ENCODE measurements at places on chromosomes 4 and X.

DNA sequence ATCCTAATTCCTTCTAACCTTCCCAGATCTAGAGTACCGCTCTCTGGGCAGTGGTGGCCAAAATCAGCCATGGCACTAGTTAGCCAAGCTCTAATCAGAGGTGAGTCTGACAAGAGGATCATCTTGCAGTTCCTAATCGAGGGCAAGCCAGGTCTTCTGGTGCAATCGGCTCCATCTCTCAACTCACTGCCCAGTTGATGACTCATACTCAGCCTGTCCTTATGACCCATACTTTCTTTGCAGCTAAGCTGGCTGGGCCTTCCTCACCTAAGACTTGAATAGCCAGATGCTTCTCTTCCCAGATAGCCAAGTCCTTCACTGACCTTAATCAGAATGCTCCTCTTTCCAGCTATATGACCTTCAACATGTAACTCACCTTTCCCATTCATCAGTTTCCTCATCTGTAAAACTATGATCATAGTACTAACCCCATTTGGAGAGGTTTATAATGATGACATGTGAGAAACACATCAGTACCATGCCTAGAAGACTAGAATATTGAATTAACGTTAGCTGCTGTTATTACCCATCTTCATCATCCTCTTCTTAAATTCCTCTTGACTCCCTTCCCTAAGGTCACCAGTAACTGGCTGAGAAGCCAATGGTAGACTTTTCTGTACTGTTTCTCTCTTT, 57.1 kb downstream of the RELL1 start:
- no peak for DNase-seq

GRCh38 chr4:39464886-39465501, 6.1 kb downstream of the LIAS start:
- DNase-seq: peak; percentile 4

DNA sequence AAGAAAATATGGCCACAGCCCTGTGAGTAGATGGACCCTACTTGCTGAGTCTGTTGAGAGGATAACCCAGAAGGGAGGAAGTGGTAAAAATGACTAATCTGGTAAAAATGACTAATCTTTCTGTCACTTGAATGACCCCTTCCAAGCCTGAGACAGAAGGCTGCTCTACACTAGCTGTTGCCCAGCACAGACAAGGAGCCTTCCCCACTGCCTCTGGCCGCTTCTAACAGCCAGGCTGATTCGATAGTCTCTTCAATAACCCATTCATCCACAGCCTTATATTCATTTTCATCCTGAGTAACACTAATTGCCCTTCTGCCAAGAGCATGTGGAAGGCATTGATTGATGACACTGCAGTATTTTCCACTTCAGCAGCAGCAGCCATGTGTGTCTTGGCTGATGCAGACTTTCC, 18.4 kb downstream of the MAGEB17 start:
- no peak for DNase-seq

- no peak for DNase-seq
Observed at GRCh38 chr4:23579166-23579565, 310.7 kb downstream of the PPARGC1A start.

- DNase-seq: no peak
Observed at GRCh38 chrX:118216087-118216486, 99.5 kb upstream of the KLHL13 start.

- DNase-seq: peak; percentile 55
Observed at GRCh38 chrX:106802388-106803275, at the start of gene TBC1D8B. TSS of gene TBC1D8B (plus strand) at chrX:106802673. CDS start at chrX:106802854, 181 bp downstream.

- no peak for DNase-seq
Observed at GRCh38 chr4:151667048-151667447, 93.8 kb downstream of the GATB start.

- no peak for DNase-seq
Observed at GRCh38 chr4:15436513-15436912, 8.7 kb downstream of the C1QTNF7 start.

DNA sequence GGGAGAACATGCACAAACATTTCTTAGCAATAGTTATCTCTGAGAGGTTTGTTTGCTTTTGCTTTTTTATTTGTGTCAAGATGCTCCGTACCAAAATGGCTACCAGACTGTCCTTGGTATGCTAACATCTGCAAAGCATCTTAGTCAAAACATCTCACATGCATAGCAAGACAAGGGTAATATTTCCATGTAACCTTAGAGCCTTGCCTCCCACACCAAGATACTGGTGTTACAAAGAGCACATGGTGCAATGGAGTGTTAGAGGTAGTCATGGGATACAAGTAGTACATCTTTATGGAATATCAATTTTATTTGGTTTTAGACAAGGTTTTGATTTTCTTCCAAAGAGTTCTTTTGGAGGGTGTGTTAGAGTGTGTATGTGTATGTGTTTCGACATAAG, 109.7 kb downstream of the NR3C2 start:
- no peak for DNase-seq

DNA sequence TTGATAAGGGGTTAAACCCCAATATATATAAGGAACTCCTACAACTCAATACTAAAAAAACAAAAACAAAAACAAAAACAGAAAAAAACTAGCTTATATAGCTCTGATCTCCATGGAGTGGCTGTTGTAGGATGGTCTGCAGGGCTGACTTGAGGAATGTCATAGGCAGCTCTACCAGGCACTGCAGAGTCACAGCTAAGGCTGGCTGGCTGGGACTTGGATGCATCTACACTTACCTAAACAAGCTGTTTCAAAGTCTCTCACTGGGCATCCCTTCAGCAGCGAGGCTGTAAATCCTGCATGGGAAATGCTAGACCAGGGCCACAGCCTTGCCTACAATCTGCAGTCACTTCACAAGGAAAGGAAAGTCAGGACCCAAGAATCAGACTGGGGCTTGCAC, 61.3 kb downstream of the HOPX start:
- DNase-seq: no peak

- DNase-seq: no peak
Observed at GRCh38 chr4:147050356-147050765, 104.7 kb upstream of the TTC29 start.

GRCh38 chrX:42276982-42277690, 353.8 kb upstream of the CASK start:
- no peak for DNase-seq

GRCh38 chr4:16225863-16226815, at the start of gene TAPT1:
TSS of gene TAPT1 (minus strand) at chr4:16226471. CDS start at chr4:16226457, 14 bp downstream.
- DNase-seq: peak; percentile 7

GRCh38 chrX:119622356-119623232, 16.4 kb upstream of the NKRF start:
- DNase-seq: no peak

DNA sequence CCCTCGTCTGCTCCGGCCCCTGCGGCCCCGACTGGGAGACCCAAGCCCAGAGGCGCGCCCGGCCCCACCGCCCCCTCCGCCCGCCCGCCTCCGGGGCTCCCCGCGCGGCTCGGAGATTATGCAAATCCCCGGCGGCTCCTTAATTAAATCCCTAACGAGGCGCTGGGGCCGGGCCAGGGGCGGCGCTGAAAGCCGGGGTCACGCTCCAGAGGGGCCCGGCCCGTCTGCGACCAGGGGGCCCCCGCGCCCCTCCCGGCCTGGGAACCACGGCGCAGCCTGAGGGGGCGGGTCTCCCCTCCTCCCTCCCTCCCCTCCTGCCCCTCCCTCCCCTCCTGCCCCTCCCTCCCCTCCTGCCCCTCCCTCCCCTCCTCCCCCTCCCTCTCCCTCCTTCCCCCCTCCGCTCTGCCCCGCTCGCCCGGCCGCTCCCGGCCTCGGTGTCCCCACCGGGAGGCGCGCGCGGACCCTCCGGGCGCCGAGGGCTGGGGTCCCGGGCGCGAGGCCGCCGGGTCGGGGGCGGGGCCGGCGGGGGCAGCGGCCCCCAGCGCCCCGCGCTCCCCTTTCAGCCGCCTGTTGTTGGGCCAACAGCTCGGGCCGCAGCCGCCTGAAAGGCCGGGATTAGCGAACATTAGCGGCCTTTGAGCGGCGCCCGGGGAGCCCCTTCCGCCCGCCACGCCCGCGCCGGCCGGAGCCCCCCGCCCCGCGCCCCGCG, 25.9 kb upstream of the FGFR3 start:
- DNase-seq: no peak

- DNase-seq: no peak
Observed at GRCh38 chr4:115058533-115058932, 54.9 kb downstream of the NDST4 start.

DNA sequence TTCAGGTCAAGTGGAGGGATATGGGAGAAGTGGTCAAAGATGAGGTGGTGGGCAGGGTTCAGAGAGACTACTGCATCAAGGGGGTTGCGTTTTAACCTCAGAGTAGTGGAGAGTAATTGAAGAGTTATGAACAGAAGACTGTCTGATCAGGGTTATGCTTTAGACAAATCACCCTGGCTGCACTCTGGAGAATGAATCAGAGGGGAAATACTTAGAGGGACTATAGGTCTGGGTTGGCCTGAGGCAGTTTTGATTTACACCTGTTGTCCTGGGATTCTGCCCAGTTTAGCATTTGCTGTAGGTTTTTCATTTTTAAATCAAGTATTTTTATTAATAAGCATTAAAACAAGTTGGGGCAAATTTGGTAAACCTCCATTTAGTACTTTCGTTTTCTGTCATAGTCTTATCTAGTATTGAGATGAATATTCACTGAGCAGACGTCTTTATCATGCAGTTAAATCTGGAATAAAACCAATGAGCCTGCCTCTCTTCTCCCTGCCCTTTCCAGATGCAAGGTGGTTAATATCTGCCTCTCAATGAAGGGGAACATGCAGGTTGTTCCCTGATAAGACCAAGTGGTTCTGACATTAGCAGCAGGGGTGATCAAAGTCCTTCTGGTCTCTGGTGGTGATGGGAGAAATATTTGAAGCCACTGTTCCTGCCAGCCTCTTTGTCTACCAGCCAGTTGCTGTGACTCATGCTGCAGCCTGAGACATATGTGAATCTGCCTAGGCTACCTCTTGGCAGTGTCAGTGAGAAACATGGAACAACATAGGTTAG, 116.0 kb upstream of the RPS6KA3 start:
- DNase-seq: peak; percentile 6

DNA sequence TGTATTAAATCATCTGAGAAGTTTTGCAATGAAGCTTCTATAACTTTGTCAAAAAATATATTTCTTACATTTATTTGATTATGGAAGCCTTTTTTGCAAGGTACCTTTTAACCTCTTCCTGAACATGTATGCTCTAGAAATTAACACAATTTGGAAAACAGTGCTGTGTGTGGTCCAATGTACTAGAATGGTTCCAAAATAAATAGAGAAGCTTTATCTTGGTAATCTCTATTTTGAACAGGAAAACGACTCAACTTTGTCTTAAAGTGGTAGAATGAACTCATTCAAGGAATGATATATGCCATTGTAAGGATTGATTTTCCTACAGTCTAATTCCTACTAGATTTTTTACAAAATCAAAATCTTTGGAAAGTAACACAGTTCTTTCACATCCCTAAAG, 248.5 kb downstream of the UNC5C start:
- no peak for DNase-seq

DNA sequence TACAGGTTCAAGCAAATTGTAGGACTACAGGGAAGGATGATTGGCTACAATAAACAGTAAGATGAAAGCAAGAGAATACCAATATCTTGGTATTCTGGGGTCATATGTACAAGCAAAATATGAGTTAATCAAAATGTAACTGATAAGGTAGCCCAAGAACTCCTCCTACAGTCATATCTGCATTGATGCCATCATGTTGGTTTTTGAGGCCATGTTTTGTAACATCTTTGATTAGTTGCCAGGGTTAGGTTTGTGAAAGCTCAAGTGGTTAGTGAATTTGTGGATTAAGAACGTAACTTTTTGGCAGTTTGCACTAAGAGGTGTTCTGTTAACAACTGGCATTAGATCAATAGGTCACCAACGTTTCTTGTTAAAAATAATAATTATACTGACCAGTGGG, 59.6 kb downstream of the USP9X start:
- DNase-seq: no peak

- no peak for DNase-seq
Observed at GRCh38 chr4:88792268-88792781, 94.7 kb upstream of the NAP1L5 start.

GRCh38 chr4:94929696-94930095, 171.9 kb downstream of the BMPR1B start:
- no peak for DNase-seq

GRCh38 chrX:65926095-65927019, 113.5 kb downstream of the VSIG4 start:
- no peak for DNase-seq

GRCh38 chr4:69517674-69518073, 22.0 kb upstream of the UGT2B4 start:
- no peak for DNase-seq

- no peak for DNase-seq
Observed at GRCh38 chrX:35251226-35251625, 308.6 kb downstream of the FAM47B start.

DNA sequence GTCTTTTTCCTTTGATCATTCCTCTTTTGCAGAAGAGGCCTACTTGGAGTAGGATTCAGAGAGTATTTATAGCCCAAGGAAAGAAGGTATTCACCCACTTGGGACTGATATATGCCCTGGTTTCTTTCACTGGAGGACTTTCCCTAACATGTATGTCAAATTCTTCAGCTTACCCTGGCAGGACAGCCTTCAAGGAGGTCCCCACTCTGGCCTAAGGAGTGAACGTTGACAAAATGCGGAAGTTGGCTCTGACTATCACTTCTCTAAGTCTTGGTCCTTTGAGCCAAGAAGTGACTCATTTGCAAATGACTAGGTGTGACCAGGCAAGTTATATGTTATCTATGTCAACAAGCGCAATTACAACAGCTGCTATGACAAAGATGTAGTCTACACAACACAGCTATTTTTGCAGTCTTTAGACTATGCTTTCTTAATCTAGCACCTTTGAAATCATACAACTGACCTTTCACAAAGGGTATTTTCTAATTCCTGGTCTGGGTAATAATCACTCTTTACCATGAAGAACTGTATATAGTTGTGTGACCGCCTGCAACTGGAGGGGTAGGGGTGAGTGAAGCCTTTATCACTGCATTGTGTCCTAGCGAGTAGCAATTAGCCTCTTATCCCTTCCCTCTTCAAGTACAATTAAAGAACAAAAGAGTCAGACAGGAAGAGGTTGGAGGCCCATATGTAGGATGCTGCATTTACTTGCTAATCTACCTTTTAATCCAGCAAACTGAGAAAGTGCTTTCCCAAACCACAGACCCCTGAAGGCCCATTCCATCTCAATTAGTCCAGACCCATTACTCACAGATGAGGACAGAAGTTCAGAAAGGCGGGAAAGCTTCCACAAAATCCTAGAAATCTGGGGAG, 50.1 kb downstream of the RASGEF1B start:
- DNase-seq: no peak

DNA sequence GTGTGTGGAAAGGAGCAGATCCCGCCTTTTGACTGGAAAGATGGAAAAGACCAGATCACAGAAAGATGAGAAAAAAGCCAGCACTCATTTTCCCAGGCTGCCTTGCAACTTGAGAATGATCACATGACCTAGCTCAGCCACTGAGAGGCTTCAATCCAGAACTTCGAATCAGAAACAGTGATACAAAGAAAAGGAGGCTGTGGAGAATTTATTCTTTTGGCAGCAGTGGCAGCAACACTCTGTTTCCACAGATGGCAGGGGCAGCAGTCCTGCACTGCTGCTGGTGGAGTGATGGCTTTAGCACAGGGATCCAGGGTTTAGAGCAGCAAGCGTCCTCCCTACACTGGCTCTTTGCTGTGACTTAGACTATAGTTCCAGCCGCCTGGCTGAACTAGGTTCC, 77.8 kb upstream of the SH3RF1 start:
- DNase-seq: no peak

GRCh38 chrX:154735695-154736393, 15.0 kb downstream of the GAB3 start:
- no peak for DNase-seq
